ENCODE measurements at places on chromosomes 13 and 19.

- DNase-seq: no peak
Measured at GRCh38 chr13:112726016-112726767, 36.4 kb downstream of the ATP11A start.

DNA sequence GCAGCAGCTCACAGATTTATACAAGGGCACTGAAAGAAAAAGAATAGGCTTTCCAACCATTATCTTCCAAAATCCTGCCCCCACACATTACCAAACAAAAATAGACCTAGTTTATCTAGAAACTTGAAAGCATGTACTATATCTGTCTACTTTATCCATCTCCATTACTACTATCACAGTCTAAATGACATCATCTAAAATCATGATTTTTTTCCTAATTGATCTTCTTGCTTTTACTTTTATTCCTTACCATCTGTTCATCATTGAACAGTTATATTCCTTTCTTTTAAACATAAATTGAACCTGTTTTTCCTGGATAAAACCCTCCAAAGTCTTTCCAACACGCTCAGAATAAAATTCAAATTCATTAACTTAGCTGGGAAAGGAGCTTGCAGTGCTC, 414.7 kb downstream of the KCTD12 start:
- no peak for DNase-seq

DNA sequence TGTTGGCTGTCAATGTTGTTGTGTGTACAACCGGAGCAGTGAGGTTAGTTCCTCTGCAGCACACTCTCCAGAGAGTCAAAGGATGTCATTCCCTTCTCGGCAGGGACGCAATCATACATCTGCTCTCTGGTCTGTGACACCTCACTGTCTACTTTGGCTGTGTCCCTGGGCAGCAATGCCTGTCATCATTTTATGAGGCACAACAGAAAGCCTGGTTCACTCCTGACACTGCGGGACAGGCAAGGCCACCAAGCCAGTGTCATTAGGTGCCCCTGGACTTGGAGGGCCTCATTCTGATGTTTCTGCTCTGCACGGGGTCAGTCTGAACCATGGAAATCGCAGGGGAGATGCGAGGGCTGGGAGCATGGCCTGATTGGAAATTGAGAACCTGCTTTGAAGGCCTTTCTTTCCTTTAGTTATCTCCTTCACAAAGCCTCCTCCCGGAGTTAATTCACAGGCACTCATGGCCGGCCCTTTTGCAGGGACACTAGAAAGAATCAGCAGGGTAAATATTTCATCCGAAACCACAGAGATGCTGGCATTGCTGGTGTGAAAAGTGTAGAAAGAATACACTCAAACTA, 284.4 kb downstream of the ZNF536 start:
- no peak for DNase-seq

- DNase-seq: no peak
Measured at GRCh38 chr13:30255696-30256095, 51.7 kb downstream of the KATNAL1 start.

DNA sequence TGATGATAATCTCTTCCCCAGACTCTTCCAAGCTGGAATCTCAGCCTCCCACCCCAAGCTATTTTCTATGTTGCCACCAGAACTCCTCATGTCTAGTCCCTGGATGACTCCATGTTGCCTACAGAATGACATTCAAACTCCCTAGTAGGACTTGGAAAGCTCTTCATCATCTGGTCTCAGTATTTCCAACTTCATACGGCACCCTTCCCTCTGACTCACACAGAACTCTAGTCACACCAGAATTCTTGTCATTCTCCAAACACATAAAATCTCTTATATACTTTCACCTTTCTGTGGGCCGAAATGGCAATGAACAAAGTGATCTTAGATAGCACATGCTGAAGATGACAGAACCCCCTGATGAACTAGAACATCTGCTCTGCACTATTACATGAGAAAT, 86.2 kb downstream of the CAB39L start:
- no peak for DNase-seq

GRCh38 chr13:23159205-23159759, 21.5 kb upstream of the SGCG start:
- DNase-seq: peak; percentile 10

DNA sequence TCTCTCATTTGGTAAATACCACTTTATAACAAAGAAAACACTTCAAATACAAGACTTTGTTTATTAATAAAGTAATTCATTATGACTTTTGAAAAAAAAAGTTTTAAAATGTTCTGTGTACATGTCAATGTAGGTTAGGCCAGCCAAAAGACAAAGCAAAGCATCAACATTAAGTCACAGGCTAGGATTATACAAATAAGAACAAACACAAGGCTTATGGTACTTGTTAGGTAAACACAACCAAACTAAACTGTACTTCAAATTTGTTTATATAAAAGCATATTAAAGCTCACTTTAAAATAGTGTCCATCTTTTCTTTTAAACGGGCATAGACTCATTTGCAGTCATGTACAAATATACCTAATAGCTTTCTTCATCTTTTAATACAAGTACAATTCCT, 86.6 kb downstream of the ZDHHC20 start:
- DNase-seq: no peak

GRCh38 chr19:14012378-14012915, 6.3 kb upstream of the RFX1 start:
- no peak for DNase-seq

GRCh38 chr13:68304286-68304893, 1074.3 kb upstream of the PCDH9 start:
- DNase-seq: no peak

- DNase-seq: no peak
Measured at GRCh38 chr19:40229484-40229883, 3.0 kb upstream of the CCNP start.

- DNase-seq: no peak
Measured at GRCh38 chr13:77918391-77919245, at the start of gene EDNRB. TSS of gene EDNRB (minus strand) at chr13:77918831. CDS start at chr13:77918573, 258 bp downstream.

GRCh38 chr19:4533334-4533733, 1.7 kb downstream of the PLIN5 start:
- DNase-seq: no peak

DNA sequence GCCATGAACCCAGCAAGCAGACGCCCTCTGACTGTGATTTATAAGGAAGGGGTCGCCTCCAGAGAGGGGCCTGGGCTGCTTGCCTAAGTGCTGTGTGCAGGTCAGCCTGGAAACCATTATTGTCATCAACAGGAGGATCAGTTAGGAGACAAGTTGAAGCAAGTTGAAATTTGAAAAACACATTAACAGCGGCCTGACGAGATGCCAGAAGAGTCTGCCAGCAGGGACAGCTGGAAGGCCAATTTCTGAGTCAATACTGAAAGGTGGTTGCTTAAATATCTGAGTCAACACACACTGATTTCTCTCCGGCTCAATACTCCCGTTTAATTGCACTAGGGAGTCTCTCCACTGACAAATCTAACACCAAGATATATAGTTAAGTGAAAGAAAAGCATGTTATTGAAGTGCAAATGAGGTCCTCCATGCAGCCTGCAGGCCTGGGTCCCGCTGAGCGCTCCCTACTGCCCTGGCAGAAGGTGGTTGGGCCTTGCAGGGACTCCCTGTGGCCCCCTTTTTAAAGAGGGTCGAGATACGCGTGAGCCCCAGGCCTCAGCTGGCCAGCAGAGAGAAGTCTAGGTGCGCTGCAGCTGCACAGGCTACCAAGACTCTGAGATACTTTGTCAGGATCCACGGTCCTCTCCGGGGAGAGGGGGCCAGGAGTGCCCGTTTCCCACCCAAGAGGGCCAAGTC, 91.1 kb downstream of the RNASEH2B start:
- peak; percentile 28 for DNase-seq

- DNase-seq: no peak
Measured at GRCh38 chr13:98371516-98372023, 194.5 kb upstream of the RNF113B start.

- no peak for DNase-seq
Measured at GRCh38 chr19:55362990-55363716, at the start of gene GARIN5B. TSS of gene GARIN5B (minus strand) at chr19:55363260. CDS start at chr19:55363066, 194 bp downstream.

GRCh38 chr13:73274147-73274546, 215.3 kb downstream of the KLF5 start:
- peak; percentile 42 for DNase-seq

DNA sequence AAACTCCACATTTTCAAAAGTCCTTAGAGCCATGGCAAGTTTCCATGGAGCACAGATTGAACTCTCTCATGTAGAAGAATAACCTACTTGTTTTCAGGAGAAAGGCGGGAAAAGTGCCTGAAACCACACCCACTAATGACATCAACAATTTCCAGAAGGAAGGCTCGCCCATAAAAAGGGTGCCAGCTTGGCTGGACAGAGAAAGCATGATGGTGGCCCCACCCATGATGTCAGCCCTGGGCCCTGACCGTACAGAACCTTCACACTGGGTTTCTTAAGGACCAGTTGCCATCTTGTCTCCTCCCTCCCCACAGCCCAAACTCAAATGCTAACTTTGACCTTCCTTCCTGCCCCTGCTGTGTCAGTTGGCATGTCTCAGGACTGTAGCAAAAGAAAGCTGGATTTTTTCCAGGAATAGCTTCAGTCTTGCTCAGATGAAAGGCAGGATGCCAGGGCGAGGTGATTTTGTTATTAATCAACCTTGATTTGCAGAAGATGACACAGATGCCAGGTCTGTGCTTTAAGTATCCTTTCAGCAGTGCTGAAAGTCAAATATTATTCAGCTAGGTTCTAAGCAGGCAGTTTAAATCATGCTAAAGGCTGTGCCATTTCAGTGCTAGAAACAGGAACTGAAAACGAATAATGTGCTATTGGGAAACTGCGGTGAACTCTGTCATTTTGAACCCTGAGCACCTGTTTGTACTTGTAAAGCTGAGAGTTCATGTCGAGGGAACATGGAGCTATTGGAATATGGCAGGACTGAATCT, 89.5 kb upstream of the RFC3 start:
- no peak for DNase-seq

DNA sequence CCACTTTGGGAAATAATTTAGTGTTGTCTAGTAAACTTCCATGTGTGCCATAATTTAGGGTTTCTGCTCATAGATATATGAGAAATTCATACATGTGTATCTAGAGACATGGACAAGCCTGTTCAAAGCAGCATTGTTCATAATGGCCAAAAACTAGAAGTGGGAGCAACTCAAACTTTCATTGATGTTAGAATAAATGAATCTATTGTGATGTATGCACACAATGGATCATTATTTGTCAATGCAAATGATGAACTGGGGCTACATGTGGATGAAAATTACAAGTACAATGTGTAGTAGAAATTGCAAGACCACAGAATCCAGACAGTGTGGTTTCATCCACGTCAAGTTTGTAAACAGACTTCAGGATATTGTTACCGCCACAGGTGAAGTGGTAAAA, 284.7 kb downstream of the SLC7A1 start:
- DNase-seq: no peak

GRCh38 chr13:106369858-106370257, 165.6 kb downstream of the EFNB2 start:
- no peak for DNase-seq

DNA sequence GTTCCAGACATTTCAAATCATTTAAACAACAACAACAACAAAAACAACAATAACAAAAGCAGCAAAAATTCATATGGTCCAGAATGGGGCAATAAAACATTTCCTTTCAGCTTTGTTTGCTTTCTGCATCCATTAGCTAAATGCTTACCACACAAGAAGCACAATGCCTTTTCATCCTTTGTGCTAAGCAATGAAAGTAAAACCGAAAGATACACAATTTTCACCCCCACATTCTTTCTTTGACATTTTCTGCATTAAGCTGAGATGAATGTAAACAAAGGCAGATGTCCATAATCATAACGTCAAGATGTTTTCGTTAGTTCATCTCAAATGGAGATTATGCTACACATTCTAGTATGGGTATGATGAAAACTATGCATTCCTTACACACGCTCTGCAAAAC, 568.5 kb downstream of the SLITRK6 start:
- no peak for DNase-seq

GRCh38 chr13:40059540-40060232, 404.2 kb downstream of the COG6 start:
- no peak for DNase-seq

GRCh38 chr13:106883976-106884375, 316.0 kb upstream of the ARGLU1 start:
- DNase-seq: no peak

- peak; percentile 100 for DNase-seq
Measured at GRCh38 chr19:14006085-14006765, at the start of gene RFX1. TSS of gene RFX1 (minus strand) at chr19:14006320. CDS start at chr19:13993843, 12,477 bp downstream.

DNA sequence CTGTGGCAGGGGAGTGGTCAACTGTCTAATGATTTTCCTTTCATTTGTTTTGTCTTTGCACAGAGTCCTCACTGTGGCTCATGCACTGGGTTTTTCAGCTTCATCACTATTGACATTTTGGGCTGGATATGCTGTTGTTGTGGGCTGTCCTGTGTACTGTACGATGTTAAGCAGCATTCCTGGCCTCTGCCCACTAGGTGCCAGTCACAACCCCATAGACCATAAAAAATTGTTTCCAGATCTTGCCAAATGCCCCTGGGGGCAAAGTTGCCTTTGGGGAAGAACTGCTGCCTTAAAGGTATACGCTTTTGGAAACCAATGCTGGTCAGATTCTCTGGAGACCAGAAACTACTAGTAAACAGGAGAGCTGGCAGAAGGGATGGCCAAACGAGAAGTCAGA, 310.4 kb downstream of the SPRY2 start:
- DNase-seq: no peak

- no peak for DNase-seq
Measured at GRCh38 chr13:94711561-94712286, 621 bp downstream of the SOX21 start.

- DNase-seq: no peak
Measured at GRCh38 chr13:29799041-29799440, 51.4 kb downstream of the UBL3 start.

DNA sequence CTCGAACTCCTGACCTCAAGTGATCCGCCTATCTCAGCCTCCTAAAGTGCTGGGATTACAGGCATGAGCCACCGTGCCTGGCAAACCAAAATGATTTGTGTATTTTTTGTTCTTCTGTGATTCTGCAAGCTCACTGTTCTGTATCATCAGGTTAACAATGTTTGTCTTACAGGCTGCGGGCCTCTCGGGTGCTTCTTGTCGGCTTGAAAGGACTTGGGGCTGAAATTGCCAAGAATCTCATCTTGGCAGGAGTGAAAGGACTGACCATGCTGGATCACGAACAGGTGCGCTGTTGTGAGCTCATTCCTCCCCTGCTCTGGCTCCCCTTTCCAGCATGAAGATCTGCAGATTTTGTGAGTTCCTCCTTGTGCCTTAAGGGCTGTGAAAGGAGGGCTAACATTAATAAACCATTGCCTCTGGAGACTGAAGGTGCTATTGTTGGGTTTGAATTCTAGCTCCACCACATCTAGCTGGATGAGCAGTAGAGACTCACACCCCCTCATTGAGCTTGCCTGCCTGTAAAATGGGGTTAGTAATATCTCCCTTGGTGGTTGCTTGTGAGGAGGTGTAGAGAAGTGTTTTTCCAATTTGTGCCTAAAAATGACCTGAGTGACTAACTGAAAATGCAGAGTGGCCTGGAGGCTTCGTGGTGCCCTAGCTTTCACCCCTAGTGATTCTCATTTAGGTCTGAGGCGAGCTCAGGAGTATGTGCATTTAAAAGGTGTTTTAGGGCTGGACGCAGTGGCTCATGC, 12.9 kb downstream of the SAE1 start:
- no peak for DNase-seq

- DNase-seq: no peak
Measured at GRCh38 chr19:54247106-54247930, 4.7 kb upstream of the LILRA6 start.

GRCh38 chr13:79799059-79799867, 318.3 kb downstream of the NDFIP2 start:
- DNase-seq: peak; percentile 50

- no peak for DNase-seq
Measured at GRCh38 chr13:112849500-112849899, 119.5 kb upstream of the MCF2L start.

GRCh38 chr19:16374436-16374835, 49.8 kb downstream of the KLF2 start:
- no peak for DNase-seq

- DNase-seq: no peak
Measured at GRCh38 chr13:25463496-25463895, 91.7 kb downstream of the ATP8A2 start.
